NCI-H446 treated with DMSO at 0.1 percent for 48 hours (cell line): ENCODE measurements at places on chromosomes 5 and 9.

- no peak for DNase-seq
Observed at GRCh38 chr5:77946381-77947040, 170.4 kb upstream of the TBCA start.

GRCh38 chr5:13188371-13188770, 756.1 kb downstream of the DNAH5 start:
- peak; percentile 91 for DNase-seq

GRCh38 chr5:40490464-40491111, 189.1 kb upstream of the PTGER4 start:
- no peak for DNase-seq

DNA sequence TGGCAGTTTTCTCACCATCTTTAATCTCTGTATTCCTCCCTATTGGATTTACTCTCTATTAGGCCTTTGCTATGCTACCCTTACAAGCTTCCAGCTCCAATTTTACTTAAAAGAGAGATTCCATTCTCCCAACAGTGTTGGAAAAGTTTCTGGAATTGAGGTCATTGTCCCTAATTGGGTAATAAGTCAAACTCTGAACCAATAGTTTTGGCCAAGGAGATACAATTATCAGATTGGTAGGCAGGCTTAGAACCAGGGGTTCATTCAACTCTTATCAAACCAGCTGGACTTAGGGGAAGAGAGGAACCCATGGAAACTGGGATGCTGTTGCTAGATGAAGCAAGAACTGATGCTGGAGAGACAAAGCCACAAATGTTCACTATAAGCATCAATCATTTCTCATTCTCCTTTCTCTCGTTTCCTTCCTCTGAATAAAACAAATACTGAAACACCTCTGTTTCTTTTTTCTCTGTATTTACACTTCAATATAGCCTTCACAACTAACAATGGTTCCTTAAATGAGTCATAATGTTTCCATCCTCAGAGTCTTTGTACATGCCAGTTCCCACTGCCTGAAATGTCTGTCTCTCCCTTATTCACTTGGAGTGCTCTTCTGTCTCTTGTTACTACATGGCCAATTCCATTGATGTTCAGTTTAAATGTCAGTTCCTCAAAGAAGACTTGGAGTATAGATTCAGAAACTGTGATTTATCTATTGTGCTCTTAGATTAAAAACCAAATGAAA, 587.3 kb downstream of the GABRG2 start:
- DNase-seq, result no peak

- DNase-seq, result no peak
Observed at GRCh38 chr5:110790673-110791072, 51.9 kb downstream of the SLC25A46 start.
